ENCODE measurements at places on chromosomes 7 and 10.

DNA sequence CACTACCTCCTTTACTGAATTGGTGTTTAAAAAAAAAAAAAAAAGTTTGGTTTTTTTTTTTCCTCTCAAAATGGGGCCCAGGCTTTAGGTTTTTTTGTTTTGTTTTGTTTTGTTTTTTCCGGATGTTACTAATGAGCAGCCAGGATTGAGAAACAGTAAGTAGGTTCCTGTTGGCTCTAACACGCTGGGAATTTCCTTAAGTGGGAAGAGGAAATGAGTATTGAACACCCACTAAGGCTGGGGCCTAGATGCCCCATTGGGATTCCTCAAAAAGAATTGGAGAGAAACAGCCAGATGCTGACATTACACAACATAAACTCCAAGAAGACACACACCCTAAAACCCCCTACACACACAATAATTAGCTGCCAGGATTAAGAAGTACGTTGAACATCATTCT, 102.2 kb upstream of the NANOS1 start:
- no peak for DNase-seq

GRCh38 chr7:142280263-142280662, 22.4 kb upstream of the PRSS58 start:
- no peak for DNase-seq

GRCh38 chr10:78843495-78843894, 225.3 kb upstream of the ZMIZ1 start:
- no peak for DNase-seq

GRCh38 chr10:131891196-131891928, 9.4 kb upstream of the PPP2R2D start:
- peak; percentile 67 for DNase-seq

DNA sequence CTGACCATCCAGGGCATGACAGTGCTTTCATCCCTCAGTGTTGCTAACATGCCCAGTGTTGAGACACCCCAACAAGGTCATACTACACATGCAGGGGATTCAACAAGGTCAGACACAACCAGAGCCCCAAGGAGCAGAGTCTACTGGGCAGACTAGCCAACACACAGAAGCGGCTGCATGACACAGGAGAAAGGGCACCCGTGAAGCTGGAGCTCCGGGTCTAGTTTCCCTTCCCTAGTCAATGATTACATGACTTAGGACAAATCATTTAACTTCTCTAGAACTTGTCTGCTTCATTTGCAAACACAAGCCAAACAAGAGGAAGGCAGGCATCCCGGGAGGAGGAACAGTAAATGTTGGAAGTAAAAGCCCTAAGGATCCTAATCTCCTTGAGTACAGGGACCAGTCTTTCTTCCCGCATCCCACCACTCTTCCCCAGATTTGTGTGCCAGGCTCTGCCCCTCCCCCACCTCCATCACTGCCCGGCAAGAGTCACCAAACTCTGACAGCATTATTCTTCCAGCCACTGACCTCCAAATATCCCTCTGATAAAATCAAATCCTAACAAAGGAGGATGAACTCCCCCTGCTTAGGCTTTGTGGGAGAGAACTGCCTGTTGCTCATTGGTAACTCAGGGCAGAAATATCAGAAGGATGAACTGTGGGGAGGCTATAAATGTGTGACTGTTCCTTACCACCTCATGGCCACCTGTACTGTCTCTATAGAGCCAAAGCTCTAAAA, 104.3 kb downstream of the KCNMA1 start:
- DNase-seq: peak; percentile 46

- no peak for DNase-seq
These were observed 12.9 kb downstream of the SEC31B start for GRCh38 chr10:100506596-100507356.

GRCh38 chr7:3117081-3117480, 73.4 kb upstream of the CARD11 start:
- DNase-seq: no peak

DNA sequence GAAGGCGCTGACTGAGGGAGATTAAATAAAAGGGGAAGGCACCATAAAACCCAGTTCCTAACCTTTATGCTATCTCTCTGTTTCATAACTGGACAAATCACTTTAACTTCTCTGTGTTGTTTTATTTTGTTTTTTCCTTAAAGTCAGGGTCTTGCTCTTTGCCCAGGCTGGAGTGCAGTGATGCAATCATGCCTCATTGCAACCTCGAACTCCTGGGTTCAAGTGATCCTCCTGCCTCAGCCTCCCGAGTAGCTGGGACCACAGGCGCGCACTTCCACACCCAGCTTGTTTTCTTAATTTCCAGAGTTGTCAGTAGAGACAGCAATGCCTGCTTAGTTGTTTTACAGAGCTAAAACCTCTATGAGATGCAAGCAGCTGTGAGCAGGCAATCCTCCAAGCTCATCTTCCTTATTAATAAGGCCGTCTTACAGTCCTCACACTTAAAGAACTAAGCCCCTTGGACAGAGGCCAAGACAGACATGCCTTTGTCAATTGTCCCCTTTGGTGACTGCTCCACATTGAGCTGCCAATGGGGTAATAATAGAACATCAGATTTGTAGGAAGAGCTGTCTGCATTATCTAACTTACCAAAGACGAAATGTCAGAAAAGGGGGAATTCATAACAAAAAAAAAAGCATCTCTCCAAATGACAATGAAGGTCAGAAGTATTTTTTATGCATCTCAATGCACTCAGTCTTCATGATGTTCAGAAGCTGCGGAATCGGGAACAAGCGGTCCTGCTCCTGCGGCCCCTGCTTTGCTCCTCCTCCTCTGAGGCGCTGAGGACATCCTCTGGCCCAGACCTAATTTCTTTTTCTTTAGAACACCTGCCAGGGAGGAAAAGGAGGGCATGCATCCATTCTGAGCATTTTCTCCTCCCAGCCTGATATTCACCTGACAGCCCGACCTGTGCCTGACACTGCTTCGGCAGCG, 62.7 kb upstream of the RNF32 start:
- DNase-seq: no peak

DNA sequence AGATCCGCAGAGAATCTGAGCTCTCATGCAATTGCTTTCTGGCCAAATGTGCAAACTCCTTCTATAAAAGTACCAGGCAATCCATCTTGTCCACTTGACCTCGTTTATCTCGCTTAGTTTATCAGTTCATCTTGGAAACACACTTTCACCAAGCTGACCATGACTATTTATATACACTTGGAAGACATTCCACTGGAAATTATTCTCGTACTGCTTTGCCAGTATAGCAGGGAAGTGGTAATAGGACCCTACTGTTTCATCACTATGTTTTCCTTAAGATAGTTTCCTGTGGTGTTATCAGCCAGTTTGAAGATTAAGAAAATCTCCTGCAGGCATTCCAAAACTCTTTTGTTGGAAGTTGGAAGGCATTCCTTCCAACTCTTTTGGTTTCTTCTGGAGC, 115.3 kb upstream of the FAM171A1 start:
- no peak for DNase-seq

DNA sequence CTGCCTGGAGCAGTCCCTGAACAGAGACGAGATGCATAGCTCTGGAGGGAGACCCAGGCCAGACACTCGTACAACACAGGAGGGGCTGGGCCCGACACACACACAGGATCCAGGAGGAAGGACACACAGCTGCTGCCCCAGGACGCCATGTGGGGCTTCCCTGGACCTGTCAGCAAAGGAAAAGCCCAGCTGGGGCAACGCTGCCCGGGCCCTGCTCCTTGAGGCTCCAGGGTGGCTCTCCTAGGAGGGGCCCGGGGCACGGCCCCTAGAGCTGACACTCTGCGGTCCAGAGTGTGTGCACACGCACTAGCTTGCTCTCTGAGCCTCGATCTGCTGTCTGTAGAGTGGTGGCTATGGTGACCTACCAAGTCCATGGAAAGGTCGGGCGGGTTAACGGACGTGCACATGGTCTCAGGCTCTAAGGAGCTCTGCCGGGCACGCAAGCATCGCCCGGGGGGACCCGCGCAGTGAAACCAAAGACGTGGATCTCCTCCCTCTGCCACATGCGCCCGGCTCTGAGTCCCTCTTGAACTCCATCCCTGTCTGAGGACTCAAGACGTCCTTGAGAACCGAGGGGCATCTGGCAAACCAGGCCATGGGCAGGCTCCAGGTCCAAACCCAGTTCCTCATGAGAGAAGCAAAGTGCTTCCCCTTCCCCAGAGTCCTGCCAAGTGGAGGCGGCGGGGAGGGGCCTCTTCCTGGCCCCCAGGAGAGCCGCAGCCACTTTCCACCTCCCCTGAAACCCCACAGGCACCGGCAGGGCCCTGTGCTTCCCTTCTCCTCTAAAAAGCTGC, 279.0 kb downstream of the ELFN1 start:
- no peak for DNase-seq

DNA sequence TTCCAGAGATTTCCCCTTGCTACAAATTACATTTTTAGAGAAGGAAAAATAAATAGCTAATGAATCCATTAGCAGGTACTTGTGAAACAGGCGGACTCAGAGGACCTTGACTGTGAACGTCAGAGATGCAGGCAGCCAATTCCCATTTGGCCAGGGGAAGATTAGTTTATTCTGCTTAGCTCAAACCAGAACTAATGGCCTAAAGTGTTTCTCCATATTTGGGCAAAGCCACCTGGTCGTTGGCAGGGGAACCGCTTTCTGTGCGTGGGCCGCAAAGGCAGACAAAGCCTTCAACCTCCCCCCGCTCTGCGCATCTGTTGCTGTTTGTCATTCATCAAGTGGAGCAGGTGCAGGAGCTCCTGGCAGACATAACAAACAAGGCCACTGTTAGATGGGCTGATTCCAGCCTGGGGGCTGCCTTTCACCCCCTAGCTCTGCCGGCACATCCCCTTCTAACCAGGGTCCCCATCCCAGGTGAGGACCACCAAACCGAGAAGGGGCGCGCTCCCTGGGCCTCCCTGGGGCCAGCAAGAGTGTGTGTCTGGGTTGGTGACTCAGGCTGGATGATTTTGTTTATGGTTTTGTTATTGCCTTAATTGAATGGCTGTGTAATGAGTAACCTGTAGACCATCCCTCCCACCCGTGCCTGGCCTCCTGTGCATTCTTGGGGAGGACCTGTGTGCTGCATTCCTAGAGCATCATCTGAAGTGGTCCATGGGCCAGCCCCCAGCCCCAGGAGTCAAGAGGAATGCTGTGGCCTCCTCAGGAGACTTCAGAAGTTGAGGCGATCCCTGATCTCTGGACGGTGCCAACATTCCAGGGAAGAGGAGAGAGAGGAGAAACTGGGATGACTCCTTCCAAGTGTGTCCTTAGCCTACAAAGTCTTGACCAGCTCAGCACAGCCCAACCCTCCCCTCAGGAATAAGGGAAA, 14.5 kb upstream of the CPA1 start:
- DNase-seq: no peak

DNA sequence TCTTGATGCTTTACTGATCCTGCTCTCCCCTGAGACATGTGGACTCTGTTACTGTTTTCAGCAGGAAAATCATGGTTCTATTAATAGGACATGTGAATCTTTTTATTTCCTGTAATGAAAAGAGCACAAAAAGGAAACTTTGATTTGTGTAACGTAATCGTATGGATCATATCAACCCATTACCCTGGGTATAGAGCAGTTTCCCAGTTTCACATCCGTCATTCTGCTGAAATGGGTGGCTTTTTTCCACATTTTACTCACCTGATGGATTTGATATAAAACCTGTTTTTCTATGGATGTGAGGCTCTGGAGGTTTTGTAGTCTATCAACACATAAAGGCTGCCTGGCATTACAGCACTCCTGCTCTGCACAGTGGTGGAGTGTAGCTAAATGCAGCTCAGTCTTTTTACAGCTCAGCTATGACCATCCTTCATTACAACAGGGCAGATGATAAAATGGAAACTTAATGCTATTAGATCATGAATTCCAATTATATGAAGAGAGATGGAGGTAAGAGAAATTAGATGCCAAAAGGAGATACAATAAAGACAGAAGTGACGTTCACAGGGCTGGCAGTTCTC, 486.3 kb upstream of the C7orf33 start:
- no peak for DNase-seq

- DNase-seq: no peak
These were observed 166.7 kb upstream of the SH2B2 start for GRCh38 chr7:102119925-102120324.

DNA sequence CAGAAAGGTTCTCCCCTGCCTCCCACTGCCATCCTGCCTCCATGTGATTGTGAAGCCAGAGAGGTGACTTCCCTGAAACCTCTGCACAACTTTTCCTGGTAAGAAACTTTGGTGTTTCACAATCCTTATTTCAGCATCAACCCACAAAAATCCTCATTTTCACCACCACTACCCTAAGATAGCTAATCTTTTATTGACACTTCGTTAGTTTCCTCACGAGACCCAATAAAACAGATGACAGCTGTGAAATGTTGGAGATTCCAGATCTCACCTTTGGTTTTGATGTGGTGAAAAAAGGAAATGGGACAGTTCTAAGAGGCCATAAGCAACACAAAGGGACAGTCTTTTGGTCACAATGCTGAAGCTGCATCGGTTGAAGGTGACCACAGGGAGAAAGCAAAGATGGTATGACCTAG, 59.9 kb upstream of the TM9SF3 start:
- no peak for DNase-seq

DNA sequence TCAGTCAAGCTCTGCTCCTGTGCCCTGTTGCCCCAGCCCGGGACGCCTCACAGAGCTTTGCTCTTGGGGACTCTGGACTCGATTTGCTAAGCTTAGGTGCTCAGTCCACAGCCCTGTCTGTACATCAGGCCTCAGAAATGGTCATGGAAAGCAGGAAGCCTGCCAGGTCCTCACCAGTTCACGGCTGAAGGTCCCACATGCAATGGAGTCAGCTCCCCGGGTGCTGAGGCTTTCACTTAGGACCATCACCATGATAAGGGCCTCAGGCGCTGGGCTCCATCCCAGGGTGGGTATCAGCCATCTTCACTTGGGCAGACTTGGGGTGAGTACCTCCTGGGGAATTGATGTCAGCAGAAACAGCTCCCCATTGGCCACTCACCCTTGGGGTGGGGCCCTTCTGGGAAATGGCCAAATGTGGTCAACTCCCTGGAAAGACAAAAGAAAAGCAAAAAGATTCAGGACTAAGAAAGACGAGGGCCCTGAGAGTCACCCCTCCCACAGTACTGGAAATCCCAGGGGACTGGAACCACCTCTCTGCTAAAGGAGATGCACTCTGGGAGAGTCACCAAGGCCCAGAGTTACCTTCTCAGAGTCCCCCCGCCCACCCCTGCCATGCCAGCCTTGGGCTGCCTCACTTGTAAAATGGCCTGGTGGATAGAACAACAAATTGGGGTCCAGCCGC, 37.6 kb downstream of the FAM53B start:
- DNase-seq: no peak

DNA sequence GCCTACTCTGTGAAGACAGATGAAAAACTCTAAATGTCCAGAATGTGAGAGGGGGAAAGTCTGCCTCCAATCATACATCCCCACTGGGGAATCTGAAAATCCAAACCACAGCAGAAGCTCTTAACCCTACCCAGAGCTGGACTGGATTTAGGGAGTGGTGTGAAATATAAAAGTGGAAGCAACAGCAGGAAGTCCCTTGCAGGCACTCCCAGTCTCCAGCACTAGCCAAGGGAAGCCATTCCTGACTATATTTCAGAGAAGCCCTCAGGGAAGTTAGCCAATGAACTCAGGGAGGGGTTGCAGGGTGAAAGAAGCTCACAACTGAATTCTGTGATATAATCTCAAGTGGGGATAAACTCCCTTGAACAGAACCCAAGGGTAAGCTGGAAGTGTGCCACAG, 51.5 kb downstream of the CRPPA start:
- no peak for DNase-seq

Measured in hepatocyte (in vitro differentiated cells).